Umbilical cord (tissue), 2 donors: ENCODE measurements at places on chromosomes 7 and 10. TPM values are rescaled to one million over a fixed set of nuclear protein-coding genes. Genes with fewer than 3 reads are reported as not detected.

- DNase-seq, result no peak
Measured at GRCh38 chr7:44396931-44397545, 71.6 kb upstream of the CAMK2B start.

GRCh38 chr10:74234569-74234968 lies 83.5 kb downstream of the ADK start:
- no peak for DNase-seq

- peak; percentile 37 for DNase-seq
Measured at GRCh38 chr10:103197174-103197573, 4.1 kb upstream of the NT5C2 start.

- DNase-seq, result no peak
Measured at GRCh38 chr10:71279590-71280170, 39.4 kb upstream of the SLC29A3 start.

The HYCC1 gene
- 46.0 TPM for total RNA-seq

DNA sequence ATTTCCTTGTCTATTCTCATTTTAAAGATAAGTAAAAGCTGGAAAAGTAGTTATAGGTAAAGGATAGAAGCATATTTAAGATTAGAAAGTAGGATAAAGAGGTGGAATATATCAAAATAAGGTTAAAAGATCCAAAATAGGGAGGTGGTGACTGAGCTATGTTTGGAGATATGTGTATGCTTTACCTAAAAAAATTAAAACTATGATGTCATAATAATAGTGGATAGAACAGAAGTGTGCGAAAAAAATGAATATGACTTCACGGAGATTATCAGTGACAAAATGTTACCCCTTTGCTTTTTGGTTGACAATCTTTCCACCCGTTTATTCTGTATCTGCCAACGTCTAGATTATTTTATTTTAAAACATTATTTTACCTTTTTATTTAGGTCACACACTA lies 33.4 kb upstream of the FERD3L start:
- DNase-seq, result no peak

DNA sequence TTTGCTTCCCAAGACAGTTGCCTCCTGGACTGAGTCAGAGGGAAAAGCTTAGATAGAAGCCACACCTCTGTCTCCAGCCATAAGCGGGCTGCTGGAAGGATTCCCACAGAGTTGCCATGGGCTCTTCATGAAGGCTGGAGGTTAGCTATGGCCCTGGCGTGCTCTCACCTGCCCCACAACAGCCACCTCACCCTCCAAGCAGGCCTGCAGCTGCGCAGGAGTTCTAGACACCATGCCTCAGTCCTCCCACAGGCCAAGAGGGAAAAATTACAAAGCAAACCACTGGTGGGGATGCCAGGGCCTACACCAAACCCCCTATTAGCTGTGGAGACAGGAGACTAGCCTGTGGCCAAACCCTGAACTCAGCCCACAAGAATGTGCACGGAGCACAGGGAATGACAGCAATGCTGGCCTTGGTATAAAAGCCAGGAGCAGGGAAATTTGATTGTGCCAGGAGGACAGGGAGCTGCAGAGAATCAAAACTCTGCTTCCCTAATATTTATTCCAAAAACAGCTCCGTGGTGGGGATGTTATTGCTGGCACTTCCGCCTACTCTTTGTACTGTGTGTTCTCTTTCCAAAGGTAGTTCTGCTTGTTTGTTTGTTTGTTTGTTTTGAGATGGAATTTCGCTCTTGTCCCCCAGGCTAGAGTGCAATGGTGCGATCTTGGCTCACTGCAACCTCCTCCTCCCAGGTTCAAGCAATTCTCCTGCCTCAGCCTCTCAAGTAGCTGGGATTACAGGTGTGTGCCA lies 60.3 kb upstream of the STK17A start:
- DNase-seq, result no peak

GRCh38 chr10:24463611-24464426 lies 254.9 kb downstream of the KIAA1217 start:
- peak; percentile 76 for DNase-seq

- DNase-seq, result no peak
Measured at GRCh38 chr10:17652585-17652984, 8.6 kb downstream of the STAM start.
